Colonic mucosa (tissue), 4 donors: ENCODE measurements at places on chromosomes 3 and 15. TPM values are rescaled to one million over a fixed set of nuclear protein-coding genes. Genes with fewer than 3 reads are reported as not detected.

The TGM5 gene
- not detected for total RNA-seq

DNA sequence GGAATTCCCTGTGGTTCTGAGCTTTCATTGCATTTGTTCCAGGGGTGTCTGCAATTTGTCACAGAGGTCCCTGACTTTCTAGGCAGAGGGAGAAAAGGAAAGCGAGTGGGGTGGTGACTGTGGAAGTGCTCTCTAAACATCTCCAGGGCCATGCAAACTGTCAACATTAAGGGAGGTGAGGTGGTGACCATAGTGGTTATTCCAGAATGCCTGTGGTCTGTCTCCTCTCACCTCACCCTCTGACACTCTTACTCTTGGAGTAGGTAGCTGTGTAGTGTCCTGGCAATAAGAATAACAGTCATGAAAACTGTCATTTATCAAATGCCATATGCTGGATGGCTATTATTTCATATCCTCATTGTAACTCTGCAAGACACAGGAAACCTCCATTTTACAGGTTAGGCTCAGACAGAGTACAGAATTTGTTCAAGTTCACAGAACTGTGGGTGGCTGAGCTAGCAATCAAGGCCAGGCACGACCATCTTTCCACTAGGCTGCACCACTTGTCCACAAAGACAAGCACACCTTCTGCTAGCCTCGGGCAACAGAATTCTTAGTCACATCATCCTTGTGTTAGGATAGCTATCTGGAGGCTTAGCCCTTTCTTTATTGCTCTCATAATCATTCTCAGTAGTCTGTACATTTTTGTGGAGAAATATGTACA is 179.4 kb downstream of the CD47 start:
- no peaks in the 10 kb centered on the region for H3K4me1 ChIP-seq
- H3K27ac ChIP-seq, result no peak overlapping the region
- H3K4me3 ChIP-seq, result no peak overlapping the region
- DNase-seq, result no peak

DNA sequence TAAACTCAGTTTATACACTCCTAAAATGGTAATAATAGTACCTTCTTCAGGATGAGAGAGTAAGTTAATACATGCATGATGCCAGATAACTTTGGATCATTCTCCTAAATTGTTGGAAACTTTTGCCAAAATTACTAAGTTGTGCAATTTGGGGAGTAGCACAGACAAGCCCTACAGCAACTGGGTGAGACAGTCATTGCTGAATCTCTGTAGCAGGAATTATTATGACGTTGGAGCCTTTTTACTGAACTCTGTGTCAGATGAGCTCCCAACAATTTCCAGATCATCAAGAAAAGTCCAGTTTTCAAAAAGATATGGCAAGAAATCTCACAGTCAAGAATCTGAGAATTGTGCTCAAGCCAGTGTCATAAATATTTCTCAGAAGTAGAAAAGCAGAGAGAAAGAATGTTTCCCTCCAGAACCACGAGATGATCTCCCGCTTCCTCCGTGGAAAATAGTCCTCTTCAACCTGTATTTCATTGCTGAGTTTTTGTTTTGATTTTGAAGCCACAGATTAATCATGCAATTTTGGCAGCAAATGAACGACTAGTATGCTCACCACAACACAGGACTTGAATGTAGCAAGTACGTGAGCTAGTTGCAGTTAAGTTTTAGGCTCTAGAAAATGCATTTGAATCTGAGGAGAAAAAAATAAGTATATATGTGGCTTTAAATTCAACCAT is 485.4 kb downstream of the CNTN6 start:
- H3K4me1 ChIP-seq, result no peaks in the 10 kb centered on the region
- no peaks in the 10 kb centered on the region for H3K27me3 ChIP-seq
- H3K36me3 ChIP-seq, result no peaks in the 10 kb centered on the region
- no peak overlapping the region for H3K4me3 ChIP-seq
- no peak overlapping the region for H3K27ac ChIP-seq
- no peak for DNase-seq

The ABHD6 gene
- 16.5 TPM for total RNA-seq

The BLM gene
- total RNA-seq, result 16.7 TPM
